CD8-positive, alpha-beta memory T cell (primary cell): ENCODE measurements at places on chromosomes 5 and 9. TPM values are rescaled to one million over a fixed set of nuclear protein-coding genes. Genes with fewer than 3 reads are reported as not detected.

DNA sequence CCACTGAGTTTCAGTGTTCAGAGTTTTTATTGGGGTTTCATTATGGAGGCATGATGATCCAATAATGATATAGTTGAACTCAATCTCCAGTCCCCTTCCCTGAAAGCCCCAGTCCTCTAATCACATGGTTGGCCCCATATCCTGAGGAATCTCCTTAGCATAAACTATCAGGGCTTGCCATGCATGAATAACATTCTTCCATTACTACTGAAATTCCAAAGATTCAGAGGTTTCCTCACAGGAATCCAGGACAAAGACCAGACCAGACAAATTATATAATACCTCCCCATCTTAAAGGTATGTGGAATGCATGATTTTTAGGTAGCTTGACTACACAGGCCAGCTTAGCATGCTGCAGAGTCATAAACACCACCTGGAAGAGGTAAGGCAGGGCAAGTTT lies 15.5 kb upstream of the LRRTM2 start:
- H3K27ac ChIP-seq: no peak overlapping the region
- no peaks in the 10 kb centered on the region for H3K27me3 ChIP-seq
- DNase-seq: no peak
- H3K4me1 ChIP-seq: no peaks in the 10 kb centered on the region
- H3K36me3 ChIP-seq: peaks cover 5% of the 10 kb centered on the region

- no peak overlapping the region for H3K27ac ChIP-seq
- H3K36me3 ChIP-seq: no peaks in the 10 kb centered on the region
- no peaks in the 10 kb centered on the region for H3K27me3 ChIP-seq
- H3K4me3 ChIP-seq: no peak overlapping the region
- no peaks in the 10 kb centered on the region for H3K4me1 ChIP-seq
- DNase-seq: no peak
Observed at GRCh38 chr5:41978676-41979075, 53.6 kb downstream of the FBXO4 start.

- no peaks in the 10 kb centered on the region for H3K36me3 ChIP-seq
- no peaks in the 10 kb centered on the region for H3K4me1 ChIP-seq
- H3K27ac ChIP-seq: no peak overlapping the region
- no peaks in the 10 kb centered on the region for H3K27me3 ChIP-seq
- no peak for DNase-seq
Observed at GRCh38 chr9:119986205-119986604, 593.8 kb downstream of the CDK5RAP2 start.

IFNA2 gene
- total RNA-seq: not detected

SIT1 gene
- 43.1 TPM for total RNA-seq
